CD4-positive, alpha-beta T cell (primary cell): ENCODE measurements at places on chromosomes 11 and 22. TPM values are rescaled to one million over a fixed set of nuclear protein-coding genes. Genes with fewer than 3 reads are reported as not detected.

- peaks cover 37% of the 10 kb centered on the region for H3K36me3 ChIP-seq
- no peaks in the 10 kb centered on the region for H3K27me3 ChIP-seq
- no peak overlapping the region for H3K4me3 ChIP-seq
- H3K4me1 ChIP-seq, result peaks cover 19% of the 10 kb centered on the region
These were observed 2.2 kb downstream of the CPT1B start for GRCh38 chr22:50576070-50576469.

DNA sequence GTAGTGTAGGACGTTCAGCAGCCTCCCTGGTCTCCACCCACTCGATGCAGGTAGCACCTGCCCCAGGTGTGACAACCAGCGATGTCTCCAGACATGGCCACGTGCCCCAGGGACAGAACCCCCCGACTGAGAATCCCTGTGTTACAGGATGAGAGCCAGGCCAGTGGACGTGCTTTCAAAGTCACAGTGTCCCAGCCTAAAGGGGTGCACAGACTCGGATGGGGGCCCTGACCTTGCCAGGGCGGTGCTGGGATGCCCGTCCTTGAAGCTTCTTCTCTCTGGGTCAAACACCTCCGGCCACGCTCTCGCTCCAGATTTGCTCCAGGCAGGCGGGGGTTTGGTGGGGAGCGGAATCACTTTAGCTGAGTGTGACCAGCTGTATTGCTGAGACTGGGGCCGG lies 23.3 kb upstream of the GAL start:
- H3K4me3 ChIP-seq, result no peak overlapping the region
- H3K36me3 ChIP-seq, result no peaks in the 10 kb centered on the region
- no peaks in the 10 kb centered on the region for H3K27me3 ChIP-seq
- H3K27ac ChIP-seq, result no peak overlapping the region
- no peak for DNase-seq

- DNase-seq, result no peak
- no peaks in the 10 kb centered on the region for H3K27me3 ChIP-seq
- no peak overlapping the region for H3K4me3 ChIP-seq
These were observed 8.1 kb downstream of the SERHL2 start for GRCh38 chr22:42561856-42562255.

DNA sequence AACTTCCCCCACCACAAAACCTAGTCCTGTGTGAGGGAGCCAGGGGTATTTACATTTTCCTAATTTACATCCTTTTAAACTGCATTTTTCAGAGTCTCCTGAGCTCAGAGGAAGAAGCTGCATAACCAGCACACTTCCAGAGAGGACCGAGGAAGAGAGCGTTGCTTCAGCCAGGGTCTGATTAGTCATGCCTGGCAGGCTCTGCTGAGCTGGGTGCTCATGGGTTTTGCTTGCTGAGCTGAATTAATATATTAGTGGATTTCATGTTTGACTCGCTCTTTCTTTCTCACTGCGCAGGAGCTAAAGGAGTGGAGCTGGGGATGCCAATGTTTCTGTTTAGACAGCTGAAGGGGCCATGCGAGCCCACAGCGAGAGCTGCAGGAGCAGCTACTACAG lies 539.3 kb upstream of the B3GAT1 start:
- H3K4me3 ChIP-seq, result no peak overlapping the region
- H3K4me1 ChIP-seq, result no peaks in the 10 kb centered on the region
- H3K27ac ChIP-seq, result no peak overlapping the region
- peaks cover 13% of the 10 kb centered on the region for H3K27me3 ChIP-seq
- no peaks in the 10 kb centered on the region for H3K36me3 ChIP-seq

- no peak for DNase-seq
- H3K36me3 ChIP-seq, result peaks cover 5% of the 10 kb centered on the region
- no peaks in the 10 kb centered on the region for H3K27me3 ChIP-seq
- H3K4me3 ChIP-seq, result no peak overlapping the region
These were observed 18.4 kb downstream of the ACO2 start for GRCh38 chr22:41487037-41487935.

GRCh38 chr11:100302824-100303223 lies 384.3 kb upstream of the ARHGAP42 start:
- no peaks in the 10 kb centered on the region for H3K4me1 ChIP-seq
- H3K4me3 ChIP-seq, result no peak overlapping the region
- H3K27me3 ChIP-seq, result no peaks in the 10 kb centered on the region
- H3K27ac ChIP-seq, result no peak overlapping the region

GRCh38 chr11:67611704-67612587 lies 5.2 kb downstream of the NDUFV1 start:
- H3K36me3 ChIP-seq, result peaks cover 48% of the 10 kb centered on the region
- H3K4me3 ChIP-seq, result no peak overlapping the region
- no peak overlapping the region for H3K27ac ChIP-seq
- H3K27me3 ChIP-seq, result peaks cover 3% of the 10 kb centered on the region

- no peaks in the 10 kb centered on the region for H3K36me3 ChIP-seq
- no peak overlapping the region for H3K27ac ChIP-seq
- no peak for DNase-seq
- H3K4me3 ChIP-seq, result no peak overlapping the region
- no peaks in the 10 kb centered on the region for H3K4me1 ChIP-seq
- peaks cover 2% of the 10 kb centered on the region for H3K27me3 ChIP-seq
These were observed 311.1 kb downstream of the TENM4 start for GRCh38 chr11:79129702-79130101.

- no peaks in the 10 kb centered on the region for H3K4me1 ChIP-seq
- H3K27ac ChIP-seq, result no peak overlapping the region
- H3K27me3 ChIP-seq, result no peaks in the 10 kb centered on the region
- H3K4me3 ChIP-seq, result no peak overlapping the region
- no peaks in the 10 kb centered on the region for H3K36me3 ChIP-seq
These were observed 52.9 kb upstream of the FDX1 start for GRCh38 chr11:110376711-110377324.

DNA sequence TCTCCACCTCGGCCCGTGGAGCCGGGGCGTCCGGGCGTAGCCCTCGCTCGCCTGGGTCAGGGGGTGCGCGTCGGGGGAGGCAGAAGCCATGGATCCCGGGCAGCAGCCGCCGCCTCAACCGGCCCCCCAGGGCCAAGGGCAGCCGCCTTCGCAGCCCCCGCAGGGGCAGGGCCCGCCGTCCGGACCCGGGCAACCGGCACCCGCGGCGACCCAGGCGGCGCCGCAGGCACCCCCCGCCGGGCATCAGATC lies 439 bp downstream of the YAP1 start:
- peaks cover 18% of the 10 kb centered on the region for H3K27me3 ChIP-seq
- H3K36me3 ChIP-seq, result no peaks in the 10 kb centered on the region
- peaks cover 15% of the 10 kb centered on the region for H3K4me1 ChIP-seq
- peak overlapping the region; percentile 57 for H3K4me3 ChIP-seq
- no peak overlapping the region for H3K27ac ChIP-seq

DNA sequence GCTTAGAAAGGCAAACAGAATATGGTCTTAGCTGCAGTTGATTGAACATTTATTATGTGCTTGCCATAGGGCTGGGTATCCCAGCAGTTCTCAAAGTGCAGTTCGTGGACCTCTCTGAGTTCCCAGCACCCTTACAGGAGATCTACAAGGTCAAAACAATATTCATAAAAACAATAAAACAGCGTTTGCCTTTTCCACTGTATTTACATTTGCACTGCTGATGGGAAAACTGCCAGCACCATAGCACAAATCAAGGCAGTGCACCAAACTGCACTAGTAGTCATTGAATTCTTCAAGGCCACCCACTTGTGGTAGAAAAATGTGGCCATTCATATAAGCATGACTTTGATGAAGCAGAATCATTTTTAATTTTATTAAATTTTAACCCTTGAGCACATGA lies 128.1 kb downstream of the CCDC34 start:
- no peaks in the 10 kb centered on the region for H3K27me3 ChIP-seq
- H3K4me1 ChIP-seq, result no peaks in the 10 kb centered on the region
- H3K4me3 ChIP-seq, result no peak overlapping the region
- H3K36me3 ChIP-seq, result no peaks in the 10 kb centered on the region

DNA sequence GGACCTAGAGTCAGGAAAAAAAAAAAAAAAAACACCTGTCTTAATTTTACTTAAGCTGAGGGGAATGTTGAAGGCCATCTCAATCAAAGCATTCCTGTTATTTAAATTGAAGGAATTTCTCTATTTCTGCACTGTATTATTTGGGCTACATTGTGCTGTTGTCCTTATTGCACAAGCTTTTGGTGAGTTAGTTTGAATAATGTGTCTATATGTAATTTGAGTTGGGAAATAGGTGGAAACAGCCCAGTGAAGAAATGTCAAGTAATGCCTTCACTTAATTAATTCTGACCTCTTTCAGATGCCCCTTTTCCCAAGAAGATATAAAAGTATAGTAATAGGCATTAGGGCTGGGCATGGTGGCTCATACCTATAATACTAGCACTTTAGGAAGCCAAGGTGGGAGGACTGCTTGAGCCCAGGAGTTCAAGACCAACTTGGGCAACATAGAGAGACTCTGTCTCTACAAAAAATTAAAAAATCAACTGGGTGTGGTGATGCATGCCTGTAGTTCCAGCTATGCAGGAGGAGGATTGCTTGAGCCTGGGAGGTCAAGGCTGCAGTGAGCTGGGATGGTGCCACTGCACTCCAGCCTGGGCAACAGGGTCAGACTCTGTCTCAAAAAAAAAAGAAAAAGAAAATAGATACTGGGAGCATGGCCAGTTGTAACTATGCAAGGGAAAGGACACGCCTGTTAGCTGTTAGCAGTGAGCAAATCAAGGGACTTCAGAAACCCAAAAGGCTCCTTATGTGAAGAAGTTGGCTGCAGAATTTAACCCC lies 34.9 kb downstream of the OR10A6 start:
- H3K27me3 ChIP-seq, result no peaks in the 10 kb centered on the region
- H3K36me3 ChIP-seq, result no peaks in the 10 kb centered on the region
- DNase-seq, result no peak
- H3K4me3 ChIP-seq, result no peak overlapping the region
- H3K4me1 ChIP-seq, result no peaks in the 10 kb centered on the region

DNA sequence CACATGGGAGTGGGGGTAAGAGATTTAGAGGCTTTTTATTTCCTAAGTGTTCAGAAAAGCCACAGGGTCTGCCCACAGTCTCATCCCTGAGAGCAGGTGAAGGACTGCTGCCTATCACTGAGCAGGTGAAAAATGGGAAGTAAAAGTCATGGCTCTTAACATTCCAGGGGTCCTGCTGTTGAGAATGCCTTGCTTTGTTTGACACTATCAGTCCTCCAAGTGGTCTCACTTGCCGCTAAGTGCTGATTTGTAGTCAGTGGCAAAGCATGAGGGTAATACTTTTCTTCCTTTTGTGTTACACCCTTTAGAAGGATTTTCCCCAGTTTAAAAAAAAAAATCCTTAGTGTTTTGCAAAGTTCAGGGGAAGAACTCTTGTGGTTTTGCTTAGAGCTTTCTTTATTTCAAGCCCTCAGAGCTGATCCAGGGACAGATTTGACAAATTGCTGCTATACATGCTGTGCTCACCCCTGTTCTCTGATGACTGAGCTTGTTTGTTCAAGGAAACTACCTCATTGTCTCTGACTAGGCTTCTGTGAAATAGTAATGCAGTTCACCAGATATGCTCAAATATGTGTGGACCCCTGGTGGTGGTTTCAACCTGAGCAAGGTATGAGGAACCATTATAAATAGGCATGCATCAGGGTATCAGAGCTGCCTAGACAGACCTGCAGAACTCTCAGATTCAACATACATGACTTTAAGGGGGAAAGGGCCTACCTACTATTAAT lies 141.0 kb downstream of the ARHGAP42 start:
- H3K4me3 ChIP-seq, result no peak overlapping the region
- no peaks in the 10 kb centered on the region for H3K36me3 ChIP-seq
- H3K4me1 ChIP-seq, result no peaks in the 10 kb centered on the region
- DNase-seq, result no peak

DNA sequence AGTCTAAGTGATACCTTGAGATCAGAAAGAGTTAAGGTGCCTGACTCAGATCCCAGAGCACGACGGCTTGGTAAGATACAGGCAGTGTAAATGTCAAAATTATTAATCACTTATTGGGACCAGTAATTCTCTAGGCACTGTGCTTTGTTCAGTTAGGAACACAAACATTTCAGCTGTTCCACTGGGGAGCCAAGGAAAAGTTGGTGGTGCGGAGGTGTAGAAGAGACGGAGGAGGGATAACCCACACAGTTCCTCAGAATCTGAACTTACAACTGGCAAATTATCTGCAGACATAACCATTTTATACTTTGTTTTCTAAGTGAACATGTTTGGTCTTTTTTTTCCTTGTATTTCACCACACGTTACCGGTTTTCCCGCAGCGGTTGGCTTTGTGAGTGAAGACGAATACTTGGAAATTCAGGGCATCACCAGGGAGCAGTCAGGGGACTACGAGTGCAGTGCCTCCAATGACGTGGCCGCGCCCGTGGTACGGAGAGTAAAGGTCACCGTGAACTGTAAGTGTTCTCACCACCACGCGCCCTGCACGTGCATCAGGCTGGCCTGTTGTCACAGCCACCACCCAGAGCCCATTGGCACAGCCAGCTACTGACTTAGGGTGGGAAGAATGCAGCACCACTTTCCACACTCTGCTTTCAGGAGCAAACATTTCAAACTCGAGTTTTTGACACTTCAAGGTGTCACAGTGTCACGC lies 937.0 kb downstream of the NTM start:
- no peak overlapping the region for H3K27ac ChIP-seq
- no peak overlapping the region for H3K4me3 ChIP-seq
- H3K27me3 ChIP-seq, result no peaks in the 10 kb centered on the region
- no peak for DNase-seq

DNA sequence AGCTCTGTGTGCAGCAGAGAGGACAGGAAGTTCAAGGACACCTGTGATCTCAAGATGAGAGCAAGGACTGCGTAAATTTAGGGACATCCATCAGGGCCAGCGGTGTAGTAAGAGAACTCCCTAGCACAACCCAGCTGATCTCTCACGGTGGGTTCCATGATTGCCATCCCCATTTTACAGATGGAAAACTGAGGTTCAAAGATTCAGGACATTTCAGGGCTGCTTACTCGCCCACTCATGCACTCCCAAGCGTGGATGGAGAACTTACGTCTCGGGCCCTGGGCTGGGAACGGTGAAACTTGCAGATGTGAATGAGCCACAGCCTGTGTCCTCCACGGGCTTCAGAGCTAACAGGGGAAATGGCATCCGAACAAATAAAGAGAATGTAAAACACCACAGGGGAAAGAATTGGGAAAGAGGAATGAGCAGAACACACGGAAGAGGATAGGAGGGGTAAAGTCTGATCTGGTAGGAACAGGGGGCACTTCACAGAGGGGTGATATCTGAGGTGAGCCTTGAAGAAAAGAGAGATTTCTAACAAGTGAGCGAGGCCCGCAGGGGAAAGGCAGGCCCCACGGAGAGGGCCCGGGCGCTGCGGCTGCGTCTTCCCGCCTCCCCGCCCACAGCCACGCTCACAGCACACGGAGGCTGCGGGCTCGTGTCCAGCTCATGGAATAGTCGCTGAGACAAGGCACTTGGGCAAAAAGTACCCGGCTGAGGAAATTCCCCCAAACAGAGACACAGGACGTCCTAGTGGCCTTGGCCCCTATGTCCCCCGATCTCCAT lies 55.9 kb downstream of the RPUSD4 start:
- DNase-seq, result no peak
- no peak overlapping the region for H3K4me3 ChIP-seq
- H3K27ac ChIP-seq, result no peak overlapping the region
- no peaks in the 10 kb centered on the region for H3K27me3 ChIP-seq
- no peaks in the 10 kb centered on the region for H3K4me1 ChIP-seq

- no peak for DNase-seq
- H3K36me3 ChIP-seq, result no peaks in the 10 kb centered on the region
- no peak overlapping the region for H3K27ac ChIP-seq
- no peaks in the 10 kb centered on the region for H3K4me1 ChIP-seq
- H3K27me3 ChIP-seq, result no peaks in the 10 kb centered on the region
These were observed 8.0 kb downstream of the POU2AF1 start for GRCh38 chr11:111370902-111371578.

Gene KRTAP5-2
- total RNA-seq, result not detected

Gene HSPB2
- not detected for total RNA-seq

Gene C11orf65
- 0.30 TPM for total RNA-seq

Gene AGBL2
- total RNA-seq, result 4.4 TPM

Gene LRP5
- total RNA-seq, result 2.0 TPM
